RPMI7951 (cell line): ENCODE measurements at places on chromosomes 3 and 15. TPM values are rescaled to one million over a fixed set of nuclear protein-coding genes. Genes with fewer than 3 reads are reported as not detected.

The ZNF501 gene
- total RNA-seq, result 4.7 and 6.1 TPM in 2 replicates

The GDPGP1 gene
- 4.3 and 5.9 TPM in 2 replicates for total RNA-seq

The SLC24A5 gene
- 0.29 TPM in 1 of 2 replicates, not detected in the other for total RNA-seq

The CEP70 gene
- 43.1 and 59.2 TPM in 2 replicates for total RNA-seq
